ENCODE measurements at places on chromosomes 2 and 18.

DNA sequence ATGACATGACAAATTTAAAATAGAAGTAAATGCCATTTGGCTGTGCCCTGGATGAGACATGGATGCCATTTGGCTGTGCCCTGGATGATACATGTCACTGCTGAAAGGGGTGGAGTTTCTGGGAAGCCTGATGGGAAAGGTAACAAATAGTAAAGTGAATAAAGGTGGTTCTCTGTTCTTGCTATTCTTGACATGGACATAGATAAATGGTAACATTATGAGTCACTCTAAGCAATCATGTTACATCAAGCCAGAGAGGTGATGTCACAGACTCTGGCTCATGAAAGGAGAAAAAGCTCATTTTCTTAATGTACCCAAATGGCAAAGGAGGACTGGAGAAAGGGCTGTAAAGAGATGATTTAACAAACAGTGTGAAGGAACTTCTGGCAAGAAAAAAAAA is 86.4 kb downstream of the EML6 start:
- DNase-seq = no peak

DNA sequence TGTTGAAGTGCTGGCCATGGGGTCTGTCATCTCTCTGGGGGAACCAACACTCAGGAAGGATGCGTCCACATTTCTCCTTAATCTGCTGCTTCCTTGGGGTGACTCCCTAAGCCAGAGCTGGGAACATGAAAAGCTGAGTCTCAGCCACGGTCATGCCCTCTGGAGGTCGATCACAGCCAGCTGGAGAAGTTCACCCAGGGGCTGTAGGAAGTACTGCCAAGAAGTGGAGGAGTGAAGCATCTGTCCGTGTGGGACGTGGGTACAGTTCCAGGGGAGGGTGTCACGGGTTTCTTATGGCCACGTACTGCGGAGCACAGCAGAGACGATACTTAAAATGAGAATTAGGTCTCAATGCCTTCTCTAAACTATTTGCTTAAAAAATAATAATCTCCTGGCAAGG is 42.4 kb upstream of the IGFBP2 start:
- no peak for DNase-seq

GRCh38 chr2:214782671-214783070 is 26.8 kb downstream of the BARD1 start:
- DNase-seq = no peak

- no peak for DNase-seq
These were observed 443 bp downstream of the CPSF3 start for GRCh38 chr2:9423922-9424272.

- DNase-seq = no peak
These were observed 55.8 kb downstream of the TTC27 start for GRCh38 chr2:32683520-32684086.

DNA sequence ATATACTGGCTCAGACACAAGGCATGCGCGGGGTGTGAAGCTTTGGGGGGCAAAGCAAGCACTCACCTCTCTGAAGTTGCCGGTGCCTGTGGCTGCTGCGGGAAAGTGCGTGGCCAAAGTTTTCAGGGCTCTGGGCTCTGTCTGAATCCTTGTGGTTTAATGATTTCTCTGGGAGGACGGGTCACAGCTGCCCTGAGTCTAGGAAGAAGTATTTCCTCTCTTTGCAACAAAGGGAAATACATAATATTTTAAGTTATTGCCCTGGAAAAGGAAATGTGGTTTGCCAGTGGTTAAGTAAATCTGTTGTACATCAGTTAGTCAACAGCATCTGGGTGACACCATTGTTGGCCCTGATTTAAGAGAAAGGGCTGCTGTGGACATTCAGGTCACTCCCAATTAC is 56.7 kb upstream of the ZDBF2 start:
- no peak for DNase-seq

DNA sequence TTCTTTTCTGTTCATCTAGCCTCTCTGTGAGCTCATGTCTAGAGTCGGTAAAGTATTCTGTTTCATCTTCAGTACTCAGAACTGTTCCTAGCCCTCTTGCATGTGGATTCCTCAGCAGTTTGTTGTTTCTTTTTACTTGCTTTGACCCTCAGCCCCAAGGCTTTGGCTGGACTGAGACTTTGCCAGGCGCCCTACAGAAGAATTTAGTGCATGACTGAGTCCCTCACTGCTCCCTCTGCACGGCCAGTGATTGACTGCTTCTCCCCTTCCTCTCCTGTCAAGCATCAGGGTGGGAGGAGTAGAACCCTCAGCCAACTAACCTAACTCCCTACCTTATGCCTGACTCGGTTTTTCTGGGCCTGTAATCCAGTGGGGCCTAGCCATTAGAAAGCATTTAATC is 109.8 kb downstream of the ESCO1 start:
- DNase-seq = no peak

DNA sequence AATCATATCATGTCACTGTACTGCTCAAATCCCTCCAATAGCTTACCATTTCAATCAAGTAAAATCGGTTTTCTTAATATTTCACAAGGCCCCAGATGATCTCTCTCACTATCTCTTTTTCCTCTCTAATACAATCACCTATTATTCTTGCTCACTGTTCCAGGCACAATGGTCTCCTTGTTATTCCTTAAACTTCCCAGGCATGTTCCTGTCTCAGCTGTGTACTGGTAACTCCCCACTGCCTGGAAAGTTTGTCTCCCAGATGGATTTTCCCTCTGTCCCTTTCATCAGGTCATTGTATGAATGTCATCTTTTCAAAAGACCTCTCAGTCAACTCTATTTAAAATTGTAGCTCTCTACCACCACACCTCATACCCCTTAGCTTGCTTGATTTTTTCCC is 30.7 kb upstream of the FANCL start:
- DNase-seq = no peak

DNA sequence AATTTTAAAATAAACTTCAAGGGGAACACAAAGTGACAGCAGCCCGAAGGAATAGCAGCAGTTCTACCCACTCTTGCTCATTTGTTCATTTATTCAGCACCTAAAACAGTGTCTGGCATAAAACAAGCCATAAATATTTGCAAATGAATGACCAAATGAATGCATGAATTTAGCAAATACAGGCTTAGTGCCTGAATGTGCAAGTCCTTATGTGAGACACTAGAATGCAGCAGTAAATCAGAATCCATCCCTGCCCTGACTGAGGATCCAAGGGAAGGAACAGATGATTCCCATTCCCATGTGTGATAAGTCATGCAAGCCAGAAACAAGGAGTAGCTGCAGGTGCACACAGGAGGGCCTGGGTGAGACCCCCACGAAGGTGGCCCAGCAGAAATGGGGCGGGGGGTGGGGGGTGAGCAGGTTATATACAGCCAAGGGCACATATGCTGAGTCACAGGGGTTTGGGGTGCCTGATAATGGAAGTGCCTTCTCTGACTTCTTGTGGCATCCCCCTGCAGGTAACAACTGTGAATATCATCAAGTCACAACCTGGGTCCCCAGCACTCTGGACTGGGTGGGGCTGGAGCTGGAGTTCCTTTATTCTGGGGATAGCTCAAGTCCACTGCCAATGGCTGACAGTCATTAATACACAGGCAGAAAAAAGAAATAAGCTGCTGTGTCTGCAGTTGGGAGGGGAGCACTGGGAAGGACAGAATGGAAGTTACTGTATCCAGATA is 311.9 kb downstream of the TXNL1 start:
- no peak for DNase-seq

DNA sequence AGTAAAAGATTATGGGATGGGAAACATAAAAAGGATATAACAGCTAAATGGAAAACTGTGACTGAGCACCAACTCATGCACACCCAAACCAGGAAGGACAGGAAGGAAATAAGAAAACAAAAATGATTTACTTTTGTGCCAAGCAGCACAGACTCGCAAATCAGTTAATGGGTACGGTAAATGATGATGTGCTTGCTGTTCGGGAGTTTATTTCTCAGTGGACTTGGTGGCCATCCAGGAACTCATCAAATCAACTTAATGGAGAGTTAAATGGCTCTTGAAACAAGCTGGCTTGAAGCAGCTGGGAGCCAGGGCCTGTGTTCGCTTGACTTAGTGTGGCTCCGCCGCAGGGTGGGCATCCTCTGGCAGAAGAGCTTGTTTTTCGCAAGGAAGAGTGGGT is 36.2 kb downstream of the MTCL1 start:
- DNase-seq = no peak

GRCh38 chr18:9516437-9517064 is 41.2 kb downstream of the RALBP1 start:
- DNase-seq = no peak

DNA sequence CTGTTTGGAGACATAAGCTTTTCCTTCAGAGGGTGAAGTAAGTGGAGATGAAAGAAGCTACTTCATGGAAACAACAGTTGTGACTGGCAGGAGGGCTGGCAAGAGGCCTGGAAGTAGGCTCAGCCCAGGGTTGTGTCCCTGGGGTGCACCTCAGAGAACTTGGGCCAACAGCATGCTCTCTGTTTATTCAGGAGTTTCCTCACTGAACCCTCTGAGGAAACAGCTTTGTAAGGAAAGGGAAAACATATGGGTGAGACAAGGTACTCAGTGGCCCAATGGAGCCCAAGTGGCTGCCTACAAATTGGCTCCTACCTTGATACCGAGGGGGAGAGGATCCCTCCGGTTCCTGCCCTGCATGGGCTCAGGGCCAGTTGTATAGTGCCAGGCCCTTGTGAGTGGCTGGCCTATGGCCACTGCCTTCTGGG is 115.5 kb upstream of the ITGA6 start:
- DNase-seq = no peak

- DNase-seq = no peak
These were observed 6.7 kb upstream of the PNO1 start for GRCh38 chr2:68151037-68151436.

DNA sequence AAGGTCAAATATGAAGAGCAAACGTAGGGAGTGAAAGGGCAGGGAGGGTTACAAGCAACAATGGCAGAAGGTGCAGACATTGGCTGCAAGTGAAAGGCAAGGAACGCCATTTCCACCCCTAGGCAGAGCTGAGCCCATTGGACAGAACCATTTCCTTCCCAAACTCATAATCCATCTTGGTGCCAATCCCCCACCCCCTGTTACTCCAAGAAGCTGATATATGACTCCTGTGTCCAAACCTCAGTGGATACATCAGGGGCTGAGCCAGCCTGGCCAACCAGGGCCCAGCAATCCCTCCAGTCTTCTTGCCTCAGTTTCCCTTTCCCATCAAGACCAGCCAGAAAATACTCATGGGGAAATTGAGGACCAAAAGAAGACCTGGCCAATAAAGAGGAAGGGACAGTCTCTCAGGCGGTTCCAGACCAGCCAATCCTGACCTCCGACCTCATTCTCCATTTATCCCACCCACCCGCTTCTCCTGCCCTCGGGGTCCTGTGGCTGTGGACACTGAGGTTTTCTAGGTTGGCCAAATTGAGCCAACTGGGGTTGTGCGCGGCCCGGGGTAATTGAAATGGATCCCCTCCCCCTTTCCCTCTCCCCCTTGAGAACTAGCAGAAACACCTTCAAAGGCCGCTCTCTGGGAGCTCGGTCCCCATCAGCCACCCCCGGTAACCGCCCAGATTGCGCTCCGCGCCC is 24.8 kb downstream of the TNS1 start:
- DNase-seq = no peak

DNA sequence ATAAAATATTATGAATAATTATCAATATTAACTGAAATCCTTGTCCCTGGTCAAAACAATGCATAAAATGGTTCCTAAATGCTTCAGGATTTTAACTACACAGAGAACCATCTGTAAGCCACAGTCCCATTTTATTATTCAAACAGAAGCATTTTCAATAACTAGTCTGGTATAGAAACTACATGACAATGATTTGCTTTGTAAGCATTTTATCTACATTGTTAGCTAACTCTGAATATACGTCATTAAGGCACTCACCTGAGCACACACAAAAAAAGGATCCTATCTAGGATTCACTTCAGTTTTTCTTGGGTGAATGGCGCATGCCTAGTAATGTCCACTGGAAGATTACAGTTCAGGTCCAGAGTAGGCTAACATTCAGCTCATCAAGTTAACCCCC is 22.8 kb downstream of the EPB41L3 start:
- DNase-seq = no peak

GRCh38 chr2:85680707-85681371 is 12.8 kb upstream of the SFTPB start:
- no peak for DNase-seq

- no peak for DNase-seq
These were observed 301.8 kb downstream of the TRIB2 start for GRCh38 chr2:13018490-13018889.

DNA sequence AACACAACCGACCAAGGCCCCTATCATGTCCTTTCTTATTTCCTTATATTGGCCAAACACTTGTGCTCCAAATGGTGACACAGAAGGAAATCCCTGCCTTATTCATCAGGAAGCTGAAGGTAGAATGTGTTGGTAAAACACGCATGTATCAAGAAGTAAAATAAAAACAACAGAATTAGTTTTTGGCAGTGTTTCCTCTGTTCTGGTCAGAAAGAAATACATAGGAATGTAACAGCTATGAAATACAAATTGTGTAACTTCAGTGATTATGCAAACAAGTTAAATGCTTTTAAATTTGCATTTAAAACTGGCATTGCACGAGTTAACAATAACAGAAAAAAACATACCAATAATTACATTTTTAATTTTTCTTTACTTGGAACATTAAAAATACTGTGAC is 19.3 kb downstream of the ST6GAL2 start:
- no peak for DNase-seq

DNA sequence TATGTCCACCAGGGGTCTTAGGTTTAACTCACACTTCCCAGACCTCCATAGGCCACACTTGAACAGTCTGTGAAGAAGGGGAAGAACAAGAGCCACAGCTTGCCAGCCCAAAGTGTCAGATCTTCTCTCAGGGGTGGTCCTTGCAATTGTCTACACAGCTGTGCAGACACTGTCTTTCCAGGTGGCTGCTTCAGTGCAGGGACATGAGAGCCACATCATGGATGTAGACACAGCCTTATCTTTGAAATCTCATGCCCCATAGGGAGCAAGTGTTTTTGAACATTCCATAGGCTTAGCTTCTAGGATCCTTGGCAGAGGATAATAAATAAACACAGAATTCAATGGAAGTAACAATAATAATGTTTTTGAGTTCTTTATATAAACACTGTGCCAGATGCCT is 6.7 kb downstream of the ZNF407 start:
- no peak for DNase-seq

Measured in stimulated activated CD8-positive, alpha-beta memory T cell treated with anti-CD3 and anti-CD28 coated beads, Interleukin-15, amount 100 ng/mL, for 4 hours (primary cell).